B cell (primary cell): ENCODE measurements at places on chromosomes 3 and 15. TPM values are rescaled to one million over a fixed set of nuclear protein-coding genes. Genes with fewer than 3 reads are reported as not detected.

- DNase-seq, result no peak
Measured at GRCh38 chr15:35279811-35280210, 194.7 kb upstream of the NANOGP8 start.

DNA sequence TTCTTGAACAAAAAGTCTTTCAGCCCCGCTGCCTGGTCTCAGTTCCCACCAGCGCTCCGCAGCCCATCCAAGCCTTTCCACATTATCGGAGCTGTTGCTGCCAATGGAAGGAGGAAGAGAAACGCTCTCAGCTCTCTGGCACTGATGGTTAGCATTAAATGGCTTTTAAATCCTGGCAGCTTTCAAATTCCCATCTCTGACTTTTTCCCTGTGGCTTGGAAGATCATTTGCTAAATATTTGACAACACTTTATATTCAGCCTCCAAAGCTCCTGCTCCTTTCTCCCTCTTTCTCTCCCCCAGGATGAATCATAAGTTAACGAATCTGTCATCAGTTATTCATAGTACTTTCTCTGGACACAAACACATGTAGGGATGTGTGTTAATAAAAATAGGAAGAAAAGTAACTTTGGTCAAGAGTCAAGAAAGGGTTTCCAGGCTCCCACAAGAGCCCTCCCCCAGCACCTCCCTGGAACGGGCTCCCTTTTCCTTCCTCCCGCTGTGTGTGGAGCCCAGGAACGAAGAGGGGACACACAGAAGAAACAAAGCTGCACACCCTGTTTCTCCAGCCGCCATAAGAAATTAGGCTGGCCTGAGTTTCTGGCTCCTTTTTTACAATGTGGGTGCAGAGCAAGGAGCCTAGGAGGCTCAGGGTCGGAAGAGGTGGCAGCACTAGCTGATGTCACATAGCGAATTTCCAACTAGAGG lies 47.6 kb upstream of the TSEN2 start:
- no peak for DNase-seq

GRCh38 chr15:82051664-82052063 lies 5.8 kb upstream of the MEX3B start:
- DNase-seq, result no peak

DNA sequence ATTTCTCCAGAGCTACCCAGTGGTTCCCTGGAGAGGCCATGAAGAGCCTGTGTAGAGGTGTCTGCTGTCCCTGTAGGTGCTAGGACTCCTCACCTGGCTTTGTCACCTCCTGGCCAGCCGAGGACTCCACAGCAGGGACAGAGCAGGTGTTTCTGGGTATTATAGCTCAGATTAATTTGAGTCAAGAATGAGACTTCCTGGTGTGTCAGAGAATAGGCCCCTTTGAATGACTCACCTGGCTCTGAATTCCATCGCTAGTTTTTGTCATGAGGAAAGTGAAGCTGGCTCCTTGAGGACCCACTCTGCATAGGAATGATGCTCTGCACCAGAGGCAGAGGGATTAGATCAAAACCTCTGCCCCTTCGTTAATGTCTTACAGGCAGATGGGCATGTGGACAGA lies 167.5 kb upstream of the TOPAZ1 start:
- no peak for DNase-seq

DNA sequence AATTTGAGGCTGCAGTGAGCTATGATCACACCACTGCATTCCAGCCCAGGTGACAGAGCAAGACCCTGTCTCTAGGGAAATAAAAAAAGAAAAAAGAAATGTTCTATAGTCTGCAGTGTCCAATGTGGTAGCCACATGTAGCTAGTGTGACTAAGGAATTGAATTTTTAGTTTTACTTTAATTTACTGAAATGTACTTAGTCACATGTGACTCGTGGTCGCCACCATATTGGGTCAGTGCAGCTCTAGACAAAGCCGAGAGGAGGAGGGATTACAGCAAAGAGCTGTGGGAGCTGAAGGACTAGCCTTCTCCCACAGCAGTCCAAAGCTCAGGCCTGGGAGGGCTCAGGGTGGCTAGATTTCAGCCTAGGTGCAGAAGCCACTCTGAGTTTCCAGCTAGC lies 65.9 kb upstream of the NTRK3 start:
- no peak for DNase-seq

JMJD7 gene
- total RNA-seq, result 41.1 and 43.9 TPM in 2 replicates
